ENCODE measurements at places on chromosomes 4 and X. TPM values are rescaled to one million over a fixed set of nuclear protein-coding genes. Genes with fewer than 3 reads are reported as not detected.

SLC9A7 gene
- polyA plus RNA-seq, result 3.0 TPM

TECRL gene
- not detected for polyA plus RNA-seq

SPOCK3 gene
- not detected for polyA plus RNA-seq

CENPC gene
- 2.4 TPM for polyA plus RNA-seq

LANCL3 gene
- polyA plus RNA-seq, result 0.76 TPM

HPSE gene
- 7.7 TPM for polyA plus RNA-seq

PCSK1N gene
- polyA plus RNA-seq, result 0.86 TPM

ARSD gene
- polyA plus RNA-seq, result 4.3 TPM

GABRB1 gene
- polyA plus RNA-seq, result not detected

FREM3 gene
- not detected for polyA plus RNA-seq

EDA2R gene
- polyA plus RNA-seq, result 0.75 TPM

DMP1 gene
- polyA plus RNA-seq, result not detected

KLF8 gene
- 1.8 TPM for polyA plus RNA-seq

USP27X gene
- 2.4 TPM for polyA plus RNA-seq

TEX13B gene
- not detected for polyA plus RNA-seq

SSX4B gene
- not detected for polyA plus RNA-seq

KLHL34 gene
- 0.03 TPM for polyA plus RNA-seq

MGARP gene
- 0.30 TPM for polyA plus RNA-seq

DGAT2L6 gene
- not detected for polyA plus RNA-seq

SCFD2 gene
- polyA plus RNA-seq, result 6.3 TPM

ITGB1BP2 gene
- 0.59 TPM for polyA plus RNA-seq

APELA gene
- polyA plus RNA-seq, result not detected

CT45A5 gene
- not detected for polyA plus RNA-seq

EVC gene
- 5.5 TPM for polyA plus RNA-seq

PLAC8 gene
- polyA plus RNA-seq, result 1.7 TPM

XG gene
- 18.7 TPM for polyA plus RNA-seq

PABPC1L2A gene
- not detected for polyA plus RNA-seq

ATP8A1 gene
- polyA plus RNA-seq, result 0.02 TPM

NDNF gene
- polyA plus RNA-seq, result not detected

F11 gene
- not detected for polyA plus RNA-seq

CDX4 gene
- not detected for polyA plus RNA-seq

GLRA2 gene
- not detected for polyA plus RNA-seq

HDX gene
- polyA plus RNA-seq, result 1.1 TPM

CCNA2 gene
- polyA plus RNA-seq, result 42.7 TPM

TRIM2 gene
- 1.8 TPM for polyA plus RNA-seq

SYTL4 gene
- polyA plus RNA-seq, result 1.1 TPM

TIMP1 gene
- 231 TPM for polyA plus RNA-seq

ZFYVE28 gene
- polyA plus RNA-seq, result 1.0 TPM
